ENCODE measurements at places on chromosomes 7 and 10.

GRCh38 chr10:78576276-78576675 is 492.5 kb upstream of the ZMIZ1 start:
- DNase-seq = no peak

- no peak for DNase-seq
These were observed 119.9 kb downstream of the AGMO start for GRCh38 chr7:15441915-15442314.

GRCh38 chr10:12279281-12279680 is 70.1 kb upstream of the CAMK1D start:
- DNase-seq = no peak

DNA sequence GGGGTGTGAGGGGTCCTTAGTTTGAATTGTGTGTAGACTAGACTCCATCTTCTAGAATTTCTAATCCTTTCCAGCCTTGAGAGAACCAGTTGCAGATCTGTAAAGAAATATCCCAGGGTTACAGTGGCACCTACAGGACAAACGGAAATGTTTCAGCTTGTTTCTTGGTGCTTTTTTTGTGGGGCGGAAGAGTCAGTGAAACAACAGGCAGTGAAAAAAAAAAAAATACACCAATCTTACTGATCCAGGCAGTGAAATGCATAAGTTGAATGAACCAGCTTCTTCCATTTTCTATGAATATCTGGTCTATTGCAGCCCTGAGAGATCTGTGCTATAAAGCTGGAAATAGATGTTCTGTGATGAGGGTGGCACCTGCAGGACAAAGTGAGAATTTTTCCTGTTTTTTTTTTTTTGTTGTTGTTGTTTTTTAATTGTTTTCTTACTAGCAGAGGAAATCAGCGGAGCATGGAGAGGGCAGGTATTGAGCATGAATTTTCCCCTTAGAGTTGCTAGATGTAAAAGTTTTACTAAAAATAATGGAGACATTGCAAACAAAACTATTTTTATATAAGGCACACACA is 81.9 kb upstream of the DYNC1I1 start:
- peak; percentile 66 for DNase-seq

DNA sequence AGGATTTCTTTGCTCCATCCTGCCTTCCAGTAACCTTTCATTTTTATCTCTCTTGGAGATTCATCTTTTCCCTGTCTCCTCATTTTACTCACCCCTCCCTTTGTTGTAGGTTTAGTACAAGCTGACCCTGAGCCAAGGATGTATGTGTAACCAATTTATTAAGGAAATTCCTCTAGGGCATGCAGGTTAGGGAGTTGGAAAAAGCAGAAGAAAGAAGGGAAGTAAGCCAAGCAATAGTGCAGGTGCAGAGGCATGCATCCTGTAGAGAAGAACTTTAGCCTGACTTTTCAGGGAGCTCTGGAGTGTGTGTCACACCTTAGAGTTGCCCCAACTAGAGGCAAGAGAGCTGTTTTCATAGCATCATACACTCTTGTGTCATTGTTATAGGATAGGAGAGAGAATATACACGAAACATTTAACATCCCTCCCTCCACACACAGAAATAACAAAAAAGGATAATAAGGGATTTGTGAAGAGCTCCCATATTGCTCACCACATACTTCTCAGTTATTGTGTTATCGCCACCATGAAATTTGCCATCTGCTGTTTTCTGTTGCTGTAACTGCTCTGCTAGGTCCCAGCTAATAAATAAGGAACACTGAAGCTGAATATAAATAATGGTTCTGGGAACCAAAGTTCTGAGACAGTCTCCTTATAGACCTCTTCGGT is 21.8 kb upstream of the SEMA3C start:
- no peak for DNase-seq

GRCh38 chr7:131040467-131040932 is 287.2 kb upstream of the MKLN1 start:
- DNase-seq = peak; percentile 60

DNA sequence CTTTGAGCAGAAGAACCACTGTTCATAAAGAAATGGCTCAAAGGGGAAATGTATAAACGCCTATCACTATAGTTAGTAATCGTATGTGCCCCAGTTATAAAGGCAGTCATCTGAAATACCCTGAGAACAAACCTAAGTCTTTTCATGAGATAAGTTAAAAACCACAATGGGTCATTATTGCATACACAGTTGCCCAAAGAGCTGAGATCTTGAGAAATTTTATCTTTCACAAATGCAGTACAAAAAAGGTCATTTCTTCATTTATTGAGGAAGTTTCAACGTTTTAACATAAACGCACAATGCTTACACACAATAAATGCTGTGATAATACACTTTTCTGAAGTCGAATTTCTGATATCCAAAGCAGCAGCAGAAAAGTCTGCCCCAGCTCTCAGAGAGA is 114.4 kb downstream of the MICU1 start:
- DNase-seq = no peak

GRCh38 chr10:21519941-21520436 is 5.5 kb downstream of the SKIDA1 start:
- DNase-seq = peak; percentile 40

DNA sequence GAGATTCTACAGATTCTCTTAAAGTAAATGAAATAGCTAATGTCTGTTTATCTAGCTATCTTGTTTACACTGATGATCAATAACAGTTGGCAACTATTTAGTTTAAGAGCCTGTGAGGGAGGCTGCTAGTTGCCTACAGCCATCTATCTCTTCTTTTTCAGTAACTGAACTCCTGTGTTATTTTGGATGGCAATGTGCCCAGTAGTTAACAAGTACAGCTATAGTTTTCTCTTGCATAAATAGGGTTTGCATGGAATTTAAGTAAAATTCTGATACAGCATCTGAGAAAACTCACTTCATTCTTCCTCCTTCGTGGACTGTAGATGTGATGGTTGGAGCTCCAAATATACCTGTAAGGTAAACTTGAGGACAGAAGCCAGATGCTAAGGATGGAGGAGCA is 219.5 kb upstream of the POT1 start:
- no peak for DNase-seq

DNA sequence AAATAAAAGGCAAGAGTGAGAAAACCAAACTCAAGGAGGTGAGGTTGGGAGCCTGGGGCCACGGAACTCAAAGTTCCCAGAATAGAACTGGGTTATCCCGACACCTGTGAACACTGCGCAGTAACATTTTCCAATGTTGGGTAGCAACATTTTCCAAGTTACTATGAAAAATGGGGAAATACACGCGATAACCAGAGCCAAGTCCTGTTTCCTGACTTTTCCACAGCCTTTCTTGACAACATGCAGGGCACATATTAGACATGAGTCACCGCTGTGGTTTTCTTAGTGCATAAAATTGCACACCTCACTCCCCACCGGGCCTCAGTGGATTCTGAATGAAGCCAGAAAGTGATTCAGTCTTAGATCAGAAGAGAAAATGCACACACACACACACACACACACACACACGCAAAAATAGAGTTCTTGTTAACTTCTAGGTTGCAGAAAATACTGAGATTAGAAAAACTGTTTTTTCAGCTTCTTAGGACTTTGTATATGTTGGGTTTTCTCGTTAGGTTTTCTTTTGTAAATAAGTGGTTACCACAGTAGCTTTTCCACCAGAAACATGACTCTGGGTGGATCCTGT is 70.0 kb downstream of the CAMK1D start:
- no peak for DNase-seq

GRCh38 chr10:110434489-110435096 is 63.1 kb upstream of the DUSP5 start:
- DNase-seq = no peak

GRCh38 chr10:101235766-101236165 is 6.5 kb upstream of the LBX1 start:
- DNase-seq = no peak

- no peak for DNase-seq
These were observed 10.9 kb downstream of the UMAD1 start for GRCh38 chr7:7651479-7651878.

- no peak for DNase-seq
These were observed 424.1 kb upstream of the MGMT start for GRCh38 chr10:129042776-129043595.

- no peak for DNase-seq
These were observed 1.4 kb downstream of the ZNF282 start for GRCh38 chr7:149196705-149197171.

GRCh38 chr10:22222236-22223190 is 4.7 kb upstream of the EBLN1 start:
- no peak for DNase-seq

- DNase-seq = no peak
These were observed 227.4 kb upstream of the PPP2R2D start for GRCh38 chr10:131673396-131673795.

- DNase-seq = no peak
These were observed 35.5 kb downstream of the SEMA3C start for GRCh38 chr7:80883154-80884025.

DNA sequence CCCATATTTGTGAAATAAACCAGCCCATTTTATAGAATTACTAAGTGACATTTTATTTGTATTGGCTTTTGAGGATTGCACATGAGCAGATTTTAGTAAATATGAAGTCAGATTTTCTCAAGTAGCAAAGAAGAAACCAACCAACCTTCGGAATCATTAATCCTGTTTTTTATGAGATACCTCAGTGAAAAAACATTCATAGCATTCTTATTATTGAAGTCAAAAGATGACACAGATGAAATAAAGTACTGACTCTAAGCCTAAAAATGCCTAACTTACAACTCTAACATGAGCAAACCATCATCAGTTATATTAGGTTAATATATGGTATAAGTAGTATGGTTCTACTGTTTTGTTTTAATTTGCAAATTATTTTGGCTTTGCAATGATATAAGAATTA is 59.9 kb upstream of the AGBL3 start:
- no peak for DNase-seq

DNA sequence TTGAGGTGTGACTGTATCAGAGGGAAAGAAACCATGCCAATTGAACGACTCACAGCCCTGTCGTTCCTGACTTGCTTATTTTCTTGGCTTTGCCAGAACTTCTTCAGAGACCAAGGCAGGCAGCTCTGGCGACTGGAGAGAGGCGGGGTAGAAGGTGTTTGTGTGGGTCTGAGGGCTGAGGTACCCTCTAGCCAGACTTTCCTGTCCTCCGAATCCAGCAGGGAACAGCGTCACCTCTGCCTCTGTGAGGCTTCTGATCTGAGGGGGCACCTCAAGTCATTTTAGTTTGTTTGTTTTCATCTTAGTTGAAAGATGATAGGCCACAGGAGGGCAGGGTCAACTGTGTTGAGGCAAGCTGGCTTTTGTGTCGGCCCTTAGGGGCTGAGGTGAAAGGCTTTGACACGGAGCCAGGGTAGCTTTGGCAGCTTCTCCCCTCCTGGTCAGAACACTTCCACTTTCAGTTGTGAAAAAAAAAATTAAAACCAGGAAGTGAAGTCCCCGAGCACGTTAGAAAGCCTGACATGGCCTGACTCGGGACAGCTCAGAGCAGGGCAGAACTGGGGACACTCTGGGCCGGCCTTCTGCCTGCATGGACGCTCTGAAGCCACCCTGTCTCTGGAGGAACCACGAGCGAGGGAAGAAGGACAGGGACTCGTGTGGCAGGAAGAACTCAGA is 1.9 kb downstream of the ACSL5 start:
- DNase-seq = no peak
